ENCODE measurements at places on chromosomes 2 and 18. TPM values are rescaled to one million over a fixed set of nuclear protein-coding genes. Genes with fewer than 3 reads are reported as not detected.

DNA sequence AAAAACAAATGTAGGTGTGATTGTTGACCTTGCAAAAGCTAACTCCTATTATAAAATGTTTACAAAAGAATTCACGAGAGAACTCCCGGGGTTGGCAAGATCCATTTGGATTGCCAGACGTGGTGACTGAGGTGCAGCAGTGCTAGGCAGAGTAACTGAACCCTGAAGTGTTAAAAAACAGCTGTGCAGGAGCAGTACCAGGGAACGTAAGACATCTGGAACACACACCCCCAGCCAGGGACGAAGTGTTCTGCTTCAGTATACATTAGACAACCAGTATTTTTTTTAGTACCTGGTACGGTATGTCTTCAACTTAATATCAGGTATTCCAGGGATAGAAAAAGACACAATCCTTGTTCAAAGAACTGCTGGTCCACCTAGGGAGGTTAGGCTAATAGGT lies 272.1 kb upstream of the EPAS1 start:
- no peaks in the 10 kb centered on the region for H3K36me3 ChIP-seq
- H3K27me3 ChIP-seq = no peaks in the 10 kb centered on the region
- no peak for DNase-seq
- no peak overlapping the region for H3K27ac ChIP-seq

- H3K27me3 ChIP-seq = no peaks in the 10 kb centered on the region
- H3K27ac ChIP-seq = peak overlapping the region; percentile 75
- H3K4me3 ChIP-seq = no peak overlapping the region
- no peak for DNase-seq
These were observed 3.2 kb downstream of the MRO start for GRCh38 chr18:50816419-50817166.

- H3K4me1 ChIP-seq = no peaks in the 10 kb centered on the region
- H3K4me3 ChIP-seq = no peak overlapping the region
- no peaks in the 10 kb centered on the region for H3K27me3 ChIP-seq
- no peaks in the 10 kb centered on the region for H3K36me3 ChIP-seq
- DNase-seq = no peak
- no peak overlapping the region for H3K27ac ChIP-seq
These were observed 4.4 kb downstream of the MBOAT2 start for GRCh38 chr2:8999102-8999446.

GRCh38 chr2:195495351-195495750 lies 161.7 kb upstream of the SLC39A10 start:
- no peak overlapping the region for H3K27ac ChIP-seq
- no peak overlapping the region for H3K4me3 ChIP-seq
- DNase-seq = no peak
- no peaks in the 10 kb centered on the region for H3K36me3 ChIP-seq

DNA sequence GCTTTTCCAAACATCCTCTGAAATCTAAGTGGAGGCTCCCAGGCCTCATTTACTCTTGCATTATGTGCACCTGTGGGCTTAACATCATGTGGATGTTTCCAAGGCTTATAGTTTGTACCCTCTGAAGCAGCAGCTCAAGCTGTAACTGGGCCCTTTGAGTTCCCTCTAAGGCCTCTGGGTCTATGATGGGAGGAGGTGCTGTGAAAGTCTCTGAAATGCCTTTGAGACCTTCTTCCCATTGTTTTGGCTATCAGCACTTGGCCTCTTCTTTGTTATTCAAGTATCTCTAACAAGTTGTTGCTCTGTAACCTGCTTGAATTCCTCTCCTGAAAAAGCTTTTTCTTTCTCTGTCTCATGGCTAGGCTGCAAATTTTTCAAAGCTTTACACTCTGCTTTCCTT lies 58.1 kb upstream of the MYT1L start:
- no peaks in the 10 kb centered on the region for H3K36me3 ChIP-seq
- H3K27ac ChIP-seq = no peak overlapping the region
- H3K27me3 ChIP-seq = no peaks in the 10 kb centered on the region

GRCh38 chr2:239148495-239149200 lies 252.2 kb downstream of the HDAC4 start:
- H3K4me3 ChIP-seq = no peak overlapping the region
- no peak overlapping the region for H3K27ac ChIP-seq
- DNase-seq = no peak
- no peaks in the 10 kb centered on the region for H3K36me3 ChIP-seq
- no peaks in the 10 kb centered on the region for H3K4me1 ChIP-seq

- H3K27ac ChIP-seq = no peak overlapping the region
- H3K4me3 ChIP-seq = no peak overlapping the region
- no peaks in the 10 kb centered on the region for H3K27me3 ChIP-seq
These were observed 117.0 kb downstream of the DOCK10 start for GRCh38 chr2:224925061-224925809.

RESP18 gene
- not detected for polyA plus RNA-seq

HRH4 gene
- polyA plus RNA-seq = not detected

FEV gene
- not detected for polyA plus RNA-seq

SPATA3 gene
- not detected for polyA plus RNA-seq

Data from kidney (tissue), 22 donors.